ENCODE measurements at places on chromosomes 11 and 22. TPM values are rescaled to one million over a fixed set of nuclear protein-coding genes. Genes with fewer than 3 reads are reported as not detected.

Gene CHRDL2
- not detected for total RNA-seq

Gene PKP3
- 8.2 TPM for total RNA-seq

Gene LYVE1
- total RNA-seq = not detected

Gene TRIM34
- 2.0 TPM for total RNA-seq

Gene CBX7
- total RNA-seq = 4.1 TPM

Gene SYCE3
- total RNA-seq = not detected

Gene CRYBB3
- total RNA-seq = not detected

All from mesangial cell (primary cell).